ENCODE measurements at places on chromosomes 1 and 21.
A peak's percentile ranks its signal among the peaks of the same experiment; 100 is the strongest.

GRCh38 chr1:21639594-21640041 is 29.5 kb downstream of the RAP1GAP start:
- DNase-seq: no peak

DNA sequence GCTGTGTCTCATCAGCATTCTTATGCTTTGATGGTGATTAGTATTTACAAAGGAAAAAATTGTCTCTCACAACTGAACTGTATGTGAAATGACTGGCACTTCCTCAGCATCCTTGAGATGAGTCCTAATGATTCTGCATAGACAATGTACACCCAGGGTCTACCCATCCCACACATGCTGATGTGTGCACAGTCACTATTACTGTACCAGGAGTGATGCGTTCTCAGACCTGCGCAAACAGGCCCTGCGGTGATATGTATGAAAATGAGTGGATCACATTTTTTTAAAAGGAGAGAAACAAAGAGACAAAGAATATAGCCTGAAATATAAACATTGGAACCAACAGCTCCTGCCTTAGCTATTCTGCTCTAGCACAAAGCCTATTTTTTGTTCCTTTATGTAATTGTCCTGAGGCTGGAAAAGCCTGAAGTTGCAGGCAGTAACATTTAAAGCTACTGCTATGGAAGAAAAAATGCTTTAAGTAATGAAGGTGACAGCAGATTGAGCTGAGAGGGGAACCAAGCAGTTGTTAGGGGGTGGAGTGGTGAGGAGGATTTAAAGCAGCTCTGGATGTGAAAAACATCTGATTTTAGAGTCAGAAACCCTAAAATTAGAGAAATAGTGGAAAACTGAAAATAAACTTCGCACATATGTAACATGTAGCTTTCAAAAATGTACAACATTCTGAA is 5.5 kb downstream of the RCAN1 start:
- no peak for DNase-seq

GRCh38 chr1:99776120-99776519 is 9.7 kb upstream of the FRRS1 start:
- no peak for DNase-seq

- peak; percentile 35 for DNase-seq
Measured at GRCh38 chr1:184386312-184387068, at the start of gene C1orf21. Gene C1orf21, plus strand, starts transcription at chr1:184387029. Its CDS starts 90,481 bp downstream, at chr1:184477510.

DNA sequence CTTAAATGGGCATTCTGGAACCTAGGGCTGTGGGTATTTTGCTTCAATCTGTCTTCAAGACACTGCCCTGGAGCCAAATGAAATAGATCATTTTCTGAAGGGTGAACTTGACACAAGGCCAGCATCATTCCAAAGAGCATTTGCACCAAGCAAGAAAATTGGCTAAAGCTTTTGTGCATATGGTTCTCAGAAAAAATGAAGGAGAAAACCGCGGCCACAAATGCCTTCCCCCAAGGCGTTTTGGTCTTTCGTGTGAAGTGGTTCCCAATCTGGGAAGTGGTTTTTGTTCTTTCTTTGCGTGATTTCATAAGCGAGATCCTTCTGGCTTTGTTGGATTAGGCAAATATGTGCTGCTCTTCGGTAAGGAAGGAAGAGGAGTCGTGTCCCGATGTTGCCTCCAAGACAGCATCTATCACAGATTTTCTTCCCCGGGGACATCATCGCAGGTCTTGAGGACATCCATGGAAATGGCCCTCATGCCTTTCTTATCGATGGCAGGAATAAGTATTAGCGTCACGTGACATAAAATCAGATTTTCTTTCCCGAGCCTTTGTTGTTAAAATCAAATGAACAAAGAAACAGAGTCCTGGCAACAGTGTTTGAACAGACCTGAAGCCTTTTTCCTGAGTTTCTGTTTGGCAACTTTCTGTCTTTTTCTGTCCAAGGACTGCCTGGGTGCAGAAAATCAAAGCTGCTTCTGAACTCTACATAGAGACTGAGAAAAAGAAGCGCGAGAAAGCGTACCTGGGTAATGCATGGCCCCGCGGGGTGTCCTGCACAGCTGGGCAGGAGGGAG is 31.0 kb downstream of the ATP5PO start:
- DNase-seq: no peak

- no peak for DNase-seq
Measured at GRCh38 chr1:1198423-1199140, 7.8 kb downstream of the TNFRSF18 start.

DNA sequence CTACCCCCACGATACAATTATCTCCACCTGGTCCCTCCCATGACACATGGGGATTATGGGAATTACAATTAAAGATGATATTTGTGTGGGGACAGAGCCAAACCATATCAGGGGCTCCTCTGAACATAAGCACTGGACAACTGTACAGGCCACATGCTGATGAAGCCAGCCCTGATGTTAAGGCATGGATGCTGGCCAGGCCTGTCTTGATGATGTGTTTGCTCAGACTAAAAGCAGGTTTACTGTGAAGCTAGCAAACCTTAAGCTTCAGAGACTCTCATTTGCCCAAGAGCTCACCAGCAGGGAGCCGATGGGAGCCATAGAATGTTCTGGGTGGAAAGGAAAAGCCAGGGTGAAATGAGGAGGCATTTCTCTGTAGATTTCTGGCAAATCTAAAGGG is 135.3 kb upstream of the KCNK1 start:
- no peak for DNase-seq

DNA sequence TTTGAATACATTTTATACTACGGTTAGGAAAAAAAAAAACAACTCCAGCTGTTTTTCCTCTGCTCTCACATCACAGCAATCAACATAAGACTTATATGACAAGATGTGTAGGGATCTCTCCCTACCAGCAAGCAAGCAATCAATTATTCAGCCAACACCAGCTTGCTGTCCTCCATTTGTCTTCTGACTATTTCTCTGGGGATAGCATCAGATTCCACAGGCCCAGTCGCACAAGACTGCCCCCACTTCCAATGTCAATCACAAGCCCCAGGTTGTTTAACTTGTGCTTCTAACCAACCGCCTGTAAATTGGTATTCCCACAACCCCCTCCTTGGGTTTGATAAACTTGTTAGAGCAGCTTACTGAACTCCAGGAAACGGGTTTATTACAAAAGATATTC is 873.1 kb upstream of the TMPRSS15 start:
- no peak for DNase-seq

DNA sequence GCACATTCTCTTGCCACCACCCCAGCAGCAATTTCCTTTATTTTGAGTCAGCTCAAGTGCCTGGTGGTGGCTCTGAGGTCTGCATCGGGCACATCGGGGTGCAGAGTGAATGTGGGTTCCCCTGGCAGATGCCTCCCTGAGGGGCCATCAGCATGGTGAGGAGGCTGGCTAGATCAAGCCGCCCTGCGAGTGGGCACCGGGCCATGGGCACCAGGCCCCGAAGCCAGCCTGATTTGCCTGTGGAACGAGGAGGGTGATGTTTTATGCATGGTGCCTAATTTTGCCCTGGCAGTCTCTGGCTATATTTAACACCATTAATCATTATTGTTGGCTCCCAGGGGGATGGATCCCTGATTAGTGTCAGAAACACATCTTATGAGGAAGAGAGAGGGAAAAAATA is 36.3 kb downstream of the ACTL8 start:
- no peak for DNase-seq

GRCh38 chr21:46068516-46069079 is 29.3 kb upstream of the COL6A2 start:
- DNase-seq: no peak

DNA sequence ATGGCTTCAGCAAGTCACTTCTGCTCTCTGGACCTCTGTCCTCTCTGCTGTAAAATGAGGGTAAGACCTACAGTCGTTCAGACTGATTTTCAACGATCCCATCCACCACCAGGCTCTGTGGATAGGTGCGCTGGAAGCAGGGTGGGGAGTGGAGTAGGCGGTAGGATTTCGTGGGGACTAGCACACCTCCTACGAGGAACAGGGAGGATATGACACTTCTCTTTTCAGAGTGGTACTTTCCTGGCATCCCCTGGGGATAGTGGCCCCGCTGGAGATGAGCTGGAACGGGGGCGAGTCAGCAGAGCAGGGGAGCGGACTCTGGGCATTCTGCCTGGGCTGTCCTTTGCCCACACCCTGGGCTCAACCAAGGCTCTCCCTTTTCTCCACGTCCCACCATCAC is 17.7 kb downstream of the ETNK2 start:
- no peak for DNase-seq

GRCh38 chr1:38512789-38513188 is 346.8 kb downstream of the RRAGC start:
- DNase-seq: no peak

DNA sequence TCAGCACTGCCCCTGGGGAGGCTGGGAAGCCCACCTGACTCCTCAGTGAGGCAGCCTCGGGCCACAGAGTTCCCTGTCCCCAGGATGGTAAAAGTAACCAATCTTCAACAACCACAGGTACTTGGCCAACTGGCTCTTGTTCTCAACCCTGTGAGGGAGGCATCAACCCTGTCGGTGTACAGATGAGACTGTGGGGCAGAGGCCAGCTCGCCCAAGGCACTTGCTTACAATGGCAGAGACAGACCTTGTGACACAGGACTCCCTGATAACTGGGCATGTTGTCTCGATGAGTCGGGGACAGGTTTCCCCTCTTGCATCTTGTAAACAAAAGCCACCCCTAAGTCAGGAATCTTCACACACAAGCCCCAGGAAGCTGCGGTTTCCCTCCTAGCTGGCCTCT is 8.0 kb downstream of the SLC30A2 start:
- DNase-seq: no peak

GRCh38 chr21:31594279-31594678 is 65.2 kb upstream of the SOD1 start:
- DNase-seq: no peak

GRCh38 chr21:25556091-25556490 is 51.2 kb downstream of the MRPL39 start:
- no peak for DNase-seq

GRCh38 chr1:10639775-10640578 is 156.5 kb downstream of the CASZ1 start:
- no peak for DNase-seq

DNA sequence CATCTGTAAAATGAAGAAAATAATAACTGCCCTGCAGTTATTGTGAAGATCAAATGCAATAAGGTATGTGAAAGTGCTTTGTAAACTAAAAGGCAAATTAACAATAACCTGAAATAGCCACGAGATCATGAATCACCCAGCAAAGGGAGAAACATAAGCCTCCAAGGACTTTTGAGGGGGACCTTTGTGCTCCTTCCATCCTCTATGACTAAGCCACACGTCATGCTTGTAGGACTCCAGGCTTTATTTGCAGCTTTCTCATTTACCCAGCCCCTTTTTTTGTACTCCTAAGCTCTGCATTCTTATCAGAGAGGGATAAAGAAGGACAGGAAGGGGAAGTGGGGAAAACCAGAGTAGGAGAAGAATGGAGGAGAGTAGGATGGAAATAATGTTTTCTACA is 115.1 kb downstream of the PROX1 start:
- DNase-seq: no peak

GRCh38 chr1:90826834-90827233 is 109.7 kb upstream of the BARHL2 start:
- DNase-seq: no peak

GRCh38 chr1:159014851-159015250 is 5.1 kb downstream of the IFI16 start:
- no peak for DNase-seq

DNA sequence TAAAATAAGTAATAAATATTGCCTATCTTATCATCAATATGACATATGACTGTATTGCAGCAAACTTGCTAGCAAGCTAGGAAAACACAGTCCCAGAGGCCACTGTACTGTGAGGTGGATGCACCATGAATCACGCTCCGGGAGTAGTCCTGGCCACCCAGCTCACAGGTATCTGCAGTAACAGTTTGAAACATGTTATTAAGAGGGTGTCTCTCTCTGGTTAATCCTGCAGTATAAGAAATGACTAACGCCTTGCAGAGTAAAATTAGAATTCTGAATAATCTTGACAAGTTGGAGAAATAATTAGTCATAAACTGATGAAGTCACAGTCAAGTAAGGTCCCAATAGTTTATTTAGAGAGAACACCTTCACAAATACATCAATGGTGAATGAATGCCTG is 34.0 kb upstream of the DPT start:
- no peak for DNase-seq

DNA sequence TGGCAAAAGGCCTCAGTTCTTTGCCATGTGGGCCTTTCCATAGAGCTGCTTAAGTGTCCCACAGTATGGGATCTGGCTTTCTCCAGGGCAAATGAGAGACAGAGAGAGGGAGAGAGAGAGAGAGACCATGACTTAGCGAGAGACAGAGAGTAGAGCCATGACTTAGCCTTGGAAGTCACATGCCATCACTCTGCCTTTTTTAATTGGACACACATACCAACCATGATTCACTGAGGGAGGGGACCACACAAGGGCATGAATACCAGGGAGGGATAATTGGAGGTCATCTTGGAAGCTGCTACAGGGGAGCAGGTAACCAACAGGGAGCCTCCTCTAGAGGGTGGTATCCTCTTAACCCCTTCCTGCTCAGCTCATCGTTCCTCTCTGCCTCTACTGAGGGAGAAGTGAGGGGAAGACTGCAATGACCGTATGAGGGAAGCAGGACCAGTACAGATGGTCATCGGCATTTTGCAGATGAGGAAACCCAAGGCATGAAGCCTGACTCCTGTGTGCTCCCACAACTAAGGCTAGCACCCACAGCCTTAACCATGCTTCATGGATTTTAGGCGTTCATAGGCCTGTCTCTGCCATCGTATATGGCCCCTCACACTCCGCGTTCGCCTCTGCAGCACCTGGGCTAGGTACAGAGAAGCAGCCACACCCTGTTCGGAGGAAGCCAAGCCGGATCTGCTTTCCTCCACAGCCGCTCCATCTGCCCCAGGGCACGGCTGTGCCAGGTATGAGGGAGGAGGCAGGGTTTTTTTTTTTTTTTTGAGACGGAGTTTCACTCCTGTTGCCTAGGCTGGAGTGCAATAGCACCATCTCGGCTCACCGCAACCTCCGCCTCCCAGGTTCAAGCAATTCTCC is 38.6 kb downstream of the MEF2D start:
- DNase-seq: no peak

GRCh38 chr1:191714845-191715244 is 443.4 kb upstream of the RGS18 start:
- no peak for DNase-seq

DNA sequence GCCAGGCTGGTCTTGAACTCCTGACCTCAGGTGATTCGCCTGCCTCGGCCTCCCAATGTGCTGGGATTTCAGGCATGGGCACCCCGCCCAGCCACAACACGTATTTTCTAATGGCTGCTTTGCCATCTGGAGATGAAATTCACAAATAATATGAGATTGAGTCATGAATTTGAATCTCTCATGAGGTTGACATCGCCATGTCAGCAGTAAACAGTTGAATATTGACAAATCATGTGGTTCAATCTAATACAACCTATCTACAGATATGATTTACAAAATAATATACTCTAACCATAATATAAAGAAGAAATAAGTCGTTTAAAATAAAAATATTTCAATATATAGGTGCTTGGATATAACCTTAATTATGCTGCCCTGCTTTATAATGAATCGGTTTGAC is 42.1 kb downstream of the MYOM3 start:
- no peak for DNase-seq
